ENCODE measurements at places on chromosomes 2 and 18.

GRCh38 chr2:26067980-26068507, 34.2 kb downstream of the RAB10 start:
- DNase-seq = no peak

GRCh38 chr2:200049086-200049485, 93.7 kb downstream of the MAIP1 start:
- DNase-seq = no peak

- no peak for DNase-seq
These were observed 17.4 kb upstream of the SAG start for GRCh38 chr2:233290051-233290845.

DNA sequence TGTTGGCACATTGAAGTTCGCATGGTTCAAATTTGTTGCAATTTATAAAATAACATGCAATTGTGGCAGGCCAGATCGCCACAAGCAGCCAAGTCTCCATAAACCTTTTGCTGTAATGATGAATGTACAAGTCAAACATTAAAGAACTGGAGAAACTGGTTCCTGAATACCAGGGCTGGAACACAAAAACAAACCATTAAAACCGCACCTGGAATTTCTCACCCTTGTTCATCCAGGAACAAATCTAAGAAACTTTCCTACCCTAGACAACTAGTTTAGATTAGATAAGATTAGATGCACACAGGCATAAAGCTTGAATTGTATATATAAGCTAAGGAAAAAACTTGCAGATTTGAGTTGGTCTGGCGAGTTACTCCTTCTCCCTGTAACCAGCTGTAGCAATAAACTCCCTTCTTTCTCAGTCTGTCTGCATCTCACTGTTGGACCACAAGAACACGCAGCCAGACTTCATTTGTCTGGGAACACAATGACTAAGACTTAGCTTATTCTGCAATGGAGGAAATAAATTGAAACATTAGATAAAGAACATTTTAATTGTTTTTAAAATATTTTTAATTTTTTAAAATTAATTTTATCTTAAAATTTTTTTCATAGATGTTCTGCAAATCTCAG, 1835.5 kb upstream of the LRRTM1 start:
- no peak for DNase-seq

- DNase-seq = peak; percentile 76
These were observed 499 bp downstream of the COBLL1 start for GRCh38 chr2:164840930-164841718.

GRCh38 chr2:152385650-152386049, 50.7 kb downstream of the FMNL2 start:
- DNase-seq = no peak

- peak; percentile 58 for DNase-seq
These were observed 575 bp downstream of the TMEM150A start for GRCh38 chr2:85601771-85602475.

GRCh38 chr2:25491966-25492532, 150.3 kb upstream of the DNMT3A start:
- no peak for DNase-seq

- no peak for DNase-seq
These were observed 56.9 kb upstream of the TMEM178A start for GRCh38 chr2:39608686-39609441.

- no peak for DNase-seq
These were observed 24.9 kb downstream of the HADHB start for GRCh38 chr2:26269571-26270158.

DNA sequence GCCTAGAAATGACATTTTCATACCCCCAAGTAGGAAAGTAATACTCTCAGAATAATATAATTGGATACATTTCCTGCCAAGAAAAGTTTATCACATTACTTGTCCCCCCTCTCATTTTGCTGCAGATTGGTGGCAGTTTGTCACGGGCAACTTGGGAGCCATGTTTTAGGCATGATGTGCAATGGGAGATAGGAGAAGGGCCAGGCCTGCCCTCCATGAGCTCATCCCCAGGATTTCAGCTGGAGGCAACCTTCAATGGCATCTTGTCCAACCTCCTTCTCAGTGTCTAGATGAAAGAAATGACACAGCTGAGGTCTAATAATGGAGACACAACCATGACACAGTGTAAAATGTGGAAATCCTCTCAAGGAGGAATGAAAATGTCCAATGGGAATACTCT, 11.4 kb upstream of the RAB31 start:
- DNase-seq = no peak

GRCh38 chr2:230824406-230824978, 40.2 kb upstream of the ITM2C start:
- DNase-seq = peak; percentile 59

GRCh38 chr2:100412881-100413321, 4.6 kb downstream of the CHST10 start:
- no peak for DNase-seq

DNA sequence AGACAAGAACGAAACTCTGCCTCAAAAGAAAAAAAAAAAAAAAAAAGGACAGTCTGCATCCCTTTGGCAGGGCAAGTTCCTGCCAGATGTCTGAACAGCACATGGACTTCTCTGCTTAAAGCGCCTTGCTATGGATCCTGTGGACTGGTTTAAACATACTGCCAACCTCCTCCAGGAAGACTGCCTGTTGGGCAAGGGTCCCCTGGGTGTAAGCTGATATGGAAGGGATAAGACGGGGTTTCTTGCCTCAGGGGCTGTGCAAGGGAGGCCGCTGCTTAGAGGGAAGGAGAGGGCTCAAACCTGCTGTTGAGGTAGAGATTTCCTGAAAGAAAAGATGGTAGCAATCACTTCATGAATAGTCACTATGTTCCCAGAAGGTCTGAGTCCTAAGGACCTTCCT, 22.2 kb downstream of the SKA1 start:
- no peak for DNase-seq

GRCh38 chr2:121960251-121960650, 204.8 kb downstream of the TSN start:
- DNase-seq = no peak

DNA sequence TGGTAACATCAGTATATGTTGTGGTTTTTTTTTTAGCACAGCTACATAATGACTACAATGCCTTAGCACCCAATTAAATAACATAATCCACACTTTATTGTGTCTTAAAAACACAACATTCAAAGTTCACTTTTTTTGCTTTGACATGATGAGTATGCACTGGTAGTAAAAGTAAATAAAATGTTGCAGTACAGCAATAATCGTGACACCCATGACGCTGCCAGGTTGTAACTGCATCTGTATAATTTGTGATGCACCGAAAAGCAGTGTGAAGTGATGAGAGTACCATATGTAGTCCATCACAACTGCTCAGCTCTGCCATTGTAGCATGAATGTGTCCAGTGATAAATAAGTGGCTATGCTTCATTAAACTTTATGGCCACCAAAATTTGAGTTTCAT, 15.7 kb downstream of the PPP1CB start:
- no peak for DNase-seq

DNA sequence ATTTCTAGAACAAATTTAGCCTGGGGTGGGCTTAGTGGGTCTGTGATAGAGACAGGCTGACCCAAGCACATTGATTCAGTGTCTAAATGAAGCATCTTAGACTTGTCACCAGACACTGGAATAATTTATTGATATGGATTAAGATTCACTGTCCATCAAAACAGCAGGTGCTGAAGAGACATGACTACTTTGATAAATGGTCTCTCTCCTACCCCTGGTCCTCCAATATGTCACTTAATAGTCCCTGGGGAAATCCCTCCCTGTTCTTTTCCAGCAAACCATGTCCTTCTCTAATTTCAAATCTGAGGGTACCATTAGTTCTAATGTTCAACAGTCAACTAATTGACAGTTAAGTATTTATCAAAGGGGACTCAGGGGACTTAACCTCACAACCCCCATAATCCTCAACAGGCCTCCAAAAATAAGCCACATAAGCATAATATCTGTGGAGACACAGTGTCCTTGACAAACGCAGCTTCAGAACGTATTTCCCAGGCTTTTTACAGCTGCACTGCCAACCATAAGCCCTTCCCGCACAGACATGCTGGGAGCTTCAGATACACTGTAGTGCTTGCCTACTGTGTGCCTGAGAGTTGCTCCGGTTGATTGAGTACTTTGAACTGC, 391.0 kb downstream of the THSD7B start:
- no peak for DNase-seq

DNA sequence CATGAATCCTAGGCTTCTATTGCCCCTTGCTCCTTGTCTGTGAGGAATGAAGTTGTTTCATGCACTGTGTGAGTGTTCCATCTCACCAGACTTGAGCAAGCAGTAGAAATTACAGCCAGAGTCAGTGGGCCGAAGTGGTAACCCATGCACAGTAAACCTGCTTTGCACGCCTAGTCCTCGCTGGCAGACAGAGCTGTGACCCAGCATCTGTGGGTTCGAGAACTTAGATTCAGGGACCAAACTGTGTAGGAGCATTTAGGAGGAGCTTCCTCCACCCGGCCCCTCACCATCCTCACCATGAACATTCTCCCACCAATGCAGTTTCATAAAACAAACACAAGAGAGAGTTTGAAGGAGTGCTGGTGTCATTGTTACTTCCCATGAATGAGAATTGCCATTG, 21.6 kb upstream of the TEX51 start:
- DNase-seq = no peak

- DNase-seq = no peak
These were observed 149.1 kb downstream of the GREB1L start for GRCh38 chr18:21391074-21391673.

DNA sequence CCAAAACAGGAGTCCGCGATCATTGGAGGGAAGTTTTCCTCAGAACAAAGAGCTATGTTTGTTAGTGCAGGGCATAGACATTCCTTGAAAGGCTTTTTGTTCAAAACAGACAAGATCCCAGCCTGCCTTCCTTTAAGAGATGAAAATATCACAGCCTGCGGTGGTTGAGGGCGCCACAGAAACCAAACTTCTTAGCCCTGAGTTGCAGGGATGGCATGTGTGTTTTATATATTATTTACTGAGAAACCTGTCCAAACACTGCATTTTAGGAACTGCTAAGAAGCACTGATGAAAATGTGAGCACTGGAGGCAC, 57.5 kb upstream of the TMEM178A start:
- no peak for DNase-seq

DNA sequence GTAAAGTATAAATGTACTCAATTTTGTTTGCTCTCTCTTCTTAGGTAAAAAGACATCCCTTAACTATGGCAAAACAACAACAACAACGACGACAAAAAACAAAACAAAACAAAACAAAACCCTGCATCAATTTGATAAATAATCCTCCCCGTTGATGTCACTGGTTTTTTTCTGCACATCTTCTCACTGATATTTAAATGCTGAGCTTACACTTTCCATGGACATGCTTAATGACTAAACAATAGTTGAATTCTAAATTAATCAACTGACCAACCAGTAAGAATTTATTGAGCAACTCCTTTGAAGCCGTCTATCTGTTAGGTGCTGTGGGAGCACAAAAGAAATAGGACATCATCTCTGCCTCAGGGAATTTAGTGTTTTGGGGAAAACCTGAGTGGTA, 20.2 kb upstream of the POLE4 start:
- no peak for DNase-seq

- DNase-seq = no peak
These were observed 81.9 kb upstream of the CHRNA1 start for GRCh38 chr2:174846218-174846617.

DNA sequence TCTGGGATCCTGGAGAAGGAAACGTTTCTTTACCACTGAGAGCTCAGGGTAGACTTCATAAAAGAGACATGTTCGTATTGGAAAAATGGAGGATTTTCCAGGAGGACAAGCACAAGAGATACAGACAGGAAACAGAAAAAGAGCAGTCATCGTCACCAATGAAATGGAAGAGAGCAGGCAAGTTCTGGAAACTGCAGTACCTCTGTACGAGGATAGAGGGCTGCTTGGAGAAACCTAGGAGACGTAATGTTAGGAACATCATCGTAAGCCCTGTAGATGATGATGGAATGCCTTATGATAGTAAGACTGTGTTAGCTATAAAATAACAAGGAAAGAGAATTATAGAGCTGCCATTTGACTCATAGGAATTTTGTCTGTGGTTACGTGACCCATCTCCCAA, 121.1 kb upstream of the KLHL14 start:
- DNase-seq = no peak

- no peak for DNase-seq
These were observed at the start of gene PCARE for GRCh38 chr2:29074411-29074810. Gene PCARE (minus strand): TSS chr2:29074523. CDS start chr2:29074261, 262 bp downstream.

DNA sequence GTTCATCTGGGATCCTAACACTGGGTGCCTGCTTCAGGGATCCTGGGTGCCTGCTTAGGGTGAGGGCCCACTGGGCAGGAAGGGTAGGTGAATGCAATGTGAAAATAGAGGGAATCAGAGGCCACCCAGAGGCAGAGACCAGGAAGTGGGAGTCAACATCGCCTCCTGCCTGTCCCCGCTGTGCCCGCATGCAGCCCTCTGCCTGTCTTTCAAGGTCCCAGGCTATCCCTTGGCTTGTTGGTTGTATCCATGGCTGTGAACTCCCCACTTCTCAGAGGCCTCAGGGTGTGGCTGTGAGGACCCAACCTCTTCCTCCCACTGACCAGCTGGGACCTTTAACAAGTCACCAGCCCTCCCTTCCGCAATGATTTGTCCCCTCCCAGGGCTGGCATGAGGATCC, 26.5 kb downstream of the PSD4 start:
- DNase-seq = peak; percentile 40

- no peak for DNase-seq
These were observed 122.5 kb upstream of the SPHKAP start for GRCh38 chr2:228303960-228304359.

GRCh38 chr2:236968880-236969534, 116.7 kb upstream of the COPS8 start:
- no peak for DNase-seq
